MCF 10A (cell line): ENCODE measurements at places on chromosomes 16 and 17.

- H3K36me3 ChIP-seq = no peaks in the 10 kb centered on the region
- no peak for DNase-seq
- no peak overlapping the region for H3K4me3 ChIP-seq
Measured at GRCh38 chr16:49620869-49621240, 235.1 kb downstream of the ZNF423 start.

- peaks cover 24% of the 10 kb centered on the region for H3K36me3 ChIP-seq
- H3K27me3 ChIP-seq = no peaks in the 10 kb centered on the region
- H3K27ac ChIP-seq = no peak overlapping the region
- no peaks in the 10 kb centered on the region for H3K4me1 ChIP-seq
- peak; percentile 2 for DNase-seq
- H3K4me3 ChIP-seq = no peak overlapping the region
Measured at GRCh38 chr17:15516150-15516549, 47.1 kb downstream of the TVP23C start.

GRCh38 chr17:1055751-1056645 is 59.1 kb downstream of the TIMM22 start:
- DNase-seq = peak; percentile 51
- H3K36me3 ChIP-seq = peaks cover 36% of the 10 kb centered on the region
- H3K4me3 ChIP-seq = no peak overlapping the region
- no peaks in the 10 kb centered on the region for H3K27me3 ChIP-seq

DNA sequence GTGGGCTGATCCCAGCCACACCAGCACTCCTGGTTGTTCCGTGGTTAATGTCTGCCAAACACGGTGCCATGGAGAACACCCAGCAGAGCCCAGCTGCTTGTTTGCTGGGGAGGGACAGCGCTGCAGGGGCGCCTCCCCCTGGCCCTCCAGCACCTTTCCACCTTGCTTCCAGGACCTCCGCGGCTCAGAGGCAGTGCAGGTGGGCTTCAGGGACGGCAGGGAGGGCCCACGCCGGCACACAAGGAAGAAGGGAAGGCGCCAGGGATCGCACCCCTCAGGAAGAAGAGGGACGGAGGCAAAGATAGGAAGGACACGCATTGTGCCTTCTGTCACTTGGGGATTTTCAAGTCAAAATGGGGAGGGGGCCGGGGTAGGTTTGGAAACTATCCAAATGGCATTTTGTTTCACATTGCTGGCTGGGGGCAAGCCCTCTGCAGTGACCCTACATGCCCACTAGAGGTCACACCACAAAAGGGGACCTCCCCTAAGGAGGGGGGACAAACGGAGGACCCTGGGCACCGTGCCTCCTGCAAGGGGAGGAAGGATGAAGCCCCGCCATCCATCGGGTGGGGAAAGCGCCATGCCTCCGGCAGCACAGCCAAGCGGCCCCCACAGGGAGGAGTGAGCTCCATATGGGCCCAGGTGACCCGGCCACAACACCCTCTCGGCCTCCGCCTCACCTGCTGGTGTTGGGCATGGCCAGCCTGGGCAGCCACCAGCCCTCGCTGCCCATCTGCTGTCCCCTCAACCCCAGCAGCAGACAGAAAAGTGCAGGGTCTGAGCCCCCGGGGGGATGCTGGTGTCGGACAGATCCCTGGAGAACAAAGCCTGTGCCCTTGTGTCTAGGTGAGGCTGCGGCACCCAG is 7.5 kb upstream of the C16orf95 start:
- peaks cover 8% of the 10 kb centered on the region for H3K4me1 ChIP-seq
- H3K4me3 ChIP-seq = no peak overlapping the region
- peak; percentile 22 for DNase-seq
- no peak overlapping the region for H3K27ac ChIP-seq

DNA sequence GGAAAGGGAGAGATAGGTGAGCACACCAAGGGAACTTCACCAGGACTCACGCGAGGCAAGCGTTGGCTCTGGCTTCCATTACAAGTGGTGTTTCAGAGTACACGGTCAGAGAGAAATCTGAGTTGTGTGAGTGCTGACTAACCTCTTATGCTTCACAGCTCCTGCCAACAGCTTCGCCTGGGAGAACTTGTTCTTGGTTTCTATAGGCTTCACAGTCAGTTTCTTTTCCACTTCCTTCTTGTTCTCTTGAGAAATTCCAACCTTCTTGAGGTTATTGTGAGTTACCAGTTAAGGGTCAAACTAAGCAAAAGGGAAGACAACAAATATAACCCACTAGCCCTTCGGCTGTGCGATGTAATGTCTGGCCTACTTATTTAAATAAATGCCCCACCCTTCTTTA is 18.9 kb downstream of the PSME3IP1 start:
- no peak overlapping the region for H3K4me3 ChIP-seq
- H3K27ac ChIP-seq = no peak overlapping the region
- DNase-seq = no peak

GRCh38 chr17:8872036-8872704 is 4.7 kb upstream of the PIK3R6 start:
- DNase-seq = no peak
- no peaks in the 10 kb centered on the region for H3K4me1 ChIP-seq
- no peak overlapping the region for H3K27ac ChIP-seq
- H3K36me3 ChIP-seq = no peaks in the 10 kb centered on the region
- no peak overlapping the region for H3K4me3 ChIP-seq

GRCh38 chr17:33811984-33812577 is 443.0 kb upstream of the CCL2 start:
- no peak overlapping the region for H3K4me3 ChIP-seq
- H3K27me3 ChIP-seq = no peaks in the 10 kb centered on the region
- no peak for DNase-seq
- no peaks in the 10 kb centered on the region for H3K36me3 ChIP-seq
- no peaks in the 10 kb centered on the region for H3K4me1 ChIP-seq

DNA sequence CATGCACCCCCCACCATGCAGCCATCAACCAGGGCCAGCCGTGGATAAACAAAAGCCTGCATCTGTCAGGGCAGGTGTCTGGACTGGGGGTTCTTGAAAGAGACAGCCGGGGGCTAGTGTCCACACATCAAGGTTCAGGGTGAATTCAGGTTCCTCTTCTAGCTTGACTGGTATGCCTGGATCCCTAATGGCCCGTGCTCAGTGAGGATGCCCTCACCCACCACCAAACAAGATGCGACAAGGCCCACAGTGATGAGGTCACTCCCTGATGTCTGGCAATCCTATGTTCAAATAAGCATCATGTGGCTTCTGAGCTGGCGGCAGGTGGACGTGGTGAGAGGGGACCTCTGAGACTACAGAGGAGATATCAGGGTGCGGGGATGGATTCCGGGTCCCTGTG is 64.6 kb downstream of the GOSR1 start:
- no peak overlapping the region for H3K27ac ChIP-seq
- H3K27me3 ChIP-seq = peaks cover 17% of the 10 kb centered on the region
- no peaks in the 10 kb centered on the region for H3K36me3 ChIP-seq
- H3K4me3 ChIP-seq = no peak overlapping the region
- DNase-seq = no peak
- H3K4me1 ChIP-seq = no peaks in the 10 kb centered on the region

GRCh38 chr16:58409316-58409973 is 17.2 kb downstream of the GINS3 start:
- H3K27me3 ChIP-seq = no peaks in the 10 kb centered on the region
- H3K4me1 ChIP-seq = peaks cover 16% of the 10 kb centered on the region
- DNase-seq = peak; percentile 60
- H3K36me3 ChIP-seq = no peaks in the 10 kb centered on the region
